ENCODE measurements at places on chromosomes 6 and 20.

DNA sequence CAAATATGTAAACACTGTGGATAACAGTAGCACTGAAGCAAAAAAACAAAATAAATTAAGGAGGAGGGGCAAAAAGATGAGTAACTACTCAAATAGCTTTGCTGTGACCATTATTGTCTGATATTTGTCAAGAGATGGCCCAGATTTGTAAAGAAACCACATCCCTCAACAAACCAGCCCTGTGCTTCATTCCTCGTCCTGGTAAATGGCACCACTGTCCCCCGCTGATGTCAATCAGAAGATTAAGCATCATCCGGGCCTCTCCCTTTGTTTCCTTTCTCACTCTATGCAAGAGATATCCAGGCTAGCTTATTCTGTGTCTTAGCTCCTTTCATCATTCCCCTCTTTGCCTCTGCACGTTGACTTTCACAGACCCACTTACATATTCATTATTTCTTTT is 259.0 kb downstream of the SYNE1 start:
- DNase-seq = no peak

- DNase-seq = no peak
These were observed 14.7 kb downstream of the ZNF341 start for GRCh38 chr20:33746325-33746998.

GRCh38 chr6:27213544-27214125 is 33.9 kb upstream of the PRSS16 start:
- no peak for DNase-seq

GRCh38 chr6:149861603-149862423 is 2.3 kb downstream of the LRP11 start:
- no peak for DNase-seq

GRCh38 chr20:47459344-47460073 is 42.2 kb upstream of the NCOA3 start:
- no peak for DNase-seq

GRCh38 chr6:5517796-5518195 is 256.5 kb downstream of the FARS2 start:
- DNase-seq = no peak

GRCh38 chr6:129748212-129748900 is 38.4 kb upstream of the ARHGAP18 start:
- no peak for DNase-seq

DNA sequence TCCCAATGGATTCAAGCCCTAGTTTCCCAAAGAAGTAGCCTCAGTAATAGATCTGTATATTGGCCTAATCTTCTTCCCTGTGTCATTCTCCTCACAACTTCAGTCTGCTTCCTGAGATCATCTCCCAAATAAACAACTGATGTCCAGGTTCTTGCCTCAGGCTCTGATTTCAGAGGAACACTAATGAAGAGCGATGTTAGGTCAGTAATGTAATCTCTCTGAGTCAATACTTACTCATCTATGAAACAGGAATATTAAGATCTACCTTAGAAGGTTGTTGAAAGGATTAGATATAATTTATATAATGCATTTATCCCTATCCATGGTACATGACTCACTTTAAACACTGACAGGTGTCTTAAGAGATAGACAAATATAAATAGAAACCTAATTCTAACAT is 246.0 kb upstream of the FLRT3 start:
- DNase-seq = no peak

Data from HFF-Myc (cell line).